ENCODE measurements at places on chromosomes 7 and 10. TPM values are rescaled to one million over a fixed set of nuclear protein-coding genes. Genes with fewer than 3 reads are reported as not detected.

- no peak for DNase-seq
Observed at GRCh38 chr10:119996944-119997343, 104.4 kb downstream of the SEC23IP start.

- DNase-seq = no peak
Observed at GRCh38 chr10:97154162-97154561, 31.6 kb downstream of the SLIT1 start.

GRCh38 chr10:45197816-45198485, 117.5 kb downstream of the OR13A1 start:
- no peak for DNase-seq

DNA sequence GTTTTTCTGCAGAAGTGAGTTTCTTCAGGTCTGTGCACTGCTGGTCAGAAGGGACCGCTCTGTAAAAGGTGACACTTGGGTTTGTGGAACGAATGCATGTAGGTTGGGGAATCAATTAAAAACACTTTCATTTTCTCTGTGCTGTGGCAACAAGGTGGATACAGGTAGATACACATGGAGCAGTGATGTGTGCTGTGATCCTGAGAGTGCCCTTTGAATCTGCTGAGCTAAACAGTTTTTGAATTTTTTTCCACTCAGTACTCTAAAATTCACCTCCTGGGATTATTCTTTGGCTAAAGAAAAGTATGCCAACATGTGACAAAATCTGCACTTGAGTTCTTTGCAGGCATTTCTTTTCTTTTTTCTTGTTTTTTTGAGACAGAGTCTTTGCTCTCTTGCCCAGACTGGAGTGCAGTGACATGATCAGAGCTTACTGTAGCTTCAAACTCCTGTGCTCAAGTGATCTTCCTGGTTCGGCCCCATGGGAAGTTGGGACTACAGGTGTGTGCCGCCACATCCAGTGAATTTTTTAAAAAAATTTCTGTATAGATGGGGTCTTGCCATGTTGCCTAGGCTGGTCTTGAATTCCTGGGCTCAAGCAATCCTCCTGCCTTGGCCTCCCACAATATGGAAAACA, 338.9 kb downstream of the EXOC4 start:
- DNase-seq = no peak

Gene NSUN5
- 27.5 TPM for total RNA-seq

Gene ARHGAP21
- total RNA-seq = 75.7 TPM
